ENCODE measurements at places on chromosomes 2 and 18. TPM values are rescaled to one million over a fixed set of nuclear protein-coding genes. Genes with fewer than 3 reads are reported as not detected.
A peak's percentile ranks its signal among the peaks of the same experiment; 100 is the strongest.

DNA sequence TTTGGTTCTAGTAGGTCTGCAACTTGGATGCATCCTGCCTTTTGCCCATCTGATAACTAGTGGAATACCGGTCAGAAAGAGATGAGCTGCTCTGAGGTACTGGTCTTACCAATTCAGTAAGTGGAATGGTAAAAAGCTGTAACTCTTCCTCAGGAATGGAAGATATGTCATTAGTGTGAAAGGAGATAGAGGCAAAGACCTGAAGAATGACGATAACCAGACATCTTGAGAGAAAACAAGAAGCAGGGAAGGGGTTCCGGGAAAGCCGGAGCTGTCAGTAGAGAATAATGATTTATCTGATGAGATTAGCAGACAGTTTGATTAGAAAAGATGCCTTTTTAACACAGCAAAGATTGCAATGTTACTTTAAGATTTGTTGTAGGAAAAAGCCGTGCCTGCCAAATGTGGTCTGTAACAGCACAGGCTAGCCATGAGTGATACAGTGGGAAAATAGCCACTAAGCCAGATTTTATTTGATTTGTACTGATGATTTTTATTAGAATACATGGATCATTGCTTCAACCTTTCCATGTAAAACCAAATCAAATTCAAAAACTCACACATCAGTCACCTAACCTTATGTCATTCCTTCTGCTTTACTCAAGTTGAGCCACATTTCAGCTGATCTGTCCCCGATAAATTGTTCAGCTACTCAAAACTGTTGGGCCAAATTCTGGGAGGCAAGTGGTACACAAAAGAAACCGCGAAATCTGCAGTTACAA is 110.0 kb downstream of the TCF4 start:
- no peak for DNase-seq

Gene NCKAP5
- polyA plus RNA-seq, result not detected

DNA sequence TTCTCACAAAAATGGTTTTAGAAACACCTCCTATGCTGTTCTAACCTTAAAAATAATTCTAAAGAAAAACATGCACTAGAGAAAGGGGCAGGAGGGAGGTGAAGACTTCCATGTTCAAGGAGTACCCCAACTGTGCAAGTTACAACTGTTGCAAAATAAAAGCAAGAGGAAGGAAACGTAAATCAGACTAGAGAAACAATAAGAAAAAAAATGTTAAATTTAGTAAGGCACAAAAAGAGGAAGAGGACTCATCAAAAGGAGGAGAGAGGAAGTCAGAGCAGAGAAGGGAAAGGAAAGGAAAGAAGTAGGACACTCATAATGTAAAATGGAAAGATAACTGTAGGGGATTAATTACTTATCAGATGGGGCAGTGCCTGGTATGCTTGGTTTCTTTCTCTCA is 34.1 kb downstream of the RAPH1 start:
- DNase-seq, result no peak

DNA sequence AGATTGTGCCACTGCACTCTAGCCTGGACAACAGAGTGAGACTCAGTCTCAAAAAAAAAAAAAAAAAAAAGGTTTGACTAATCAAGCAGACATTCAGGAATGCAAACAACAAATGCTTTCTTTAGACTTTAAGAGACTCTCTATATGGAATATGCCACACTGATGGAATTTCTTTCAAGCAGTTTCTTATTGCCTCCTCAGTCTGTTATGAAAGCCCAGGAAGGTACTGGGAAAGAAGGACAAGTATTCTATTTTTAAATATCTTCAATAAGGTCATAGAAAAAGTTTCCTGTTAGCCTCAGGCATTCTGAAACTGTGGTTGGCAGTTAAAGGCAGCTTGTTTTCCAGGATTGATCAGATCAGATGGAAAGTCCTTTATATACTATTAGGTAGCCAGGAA is 241.6 kb downstream of the PIK3C3 start:
- no peak for DNase-seq

DNA sequence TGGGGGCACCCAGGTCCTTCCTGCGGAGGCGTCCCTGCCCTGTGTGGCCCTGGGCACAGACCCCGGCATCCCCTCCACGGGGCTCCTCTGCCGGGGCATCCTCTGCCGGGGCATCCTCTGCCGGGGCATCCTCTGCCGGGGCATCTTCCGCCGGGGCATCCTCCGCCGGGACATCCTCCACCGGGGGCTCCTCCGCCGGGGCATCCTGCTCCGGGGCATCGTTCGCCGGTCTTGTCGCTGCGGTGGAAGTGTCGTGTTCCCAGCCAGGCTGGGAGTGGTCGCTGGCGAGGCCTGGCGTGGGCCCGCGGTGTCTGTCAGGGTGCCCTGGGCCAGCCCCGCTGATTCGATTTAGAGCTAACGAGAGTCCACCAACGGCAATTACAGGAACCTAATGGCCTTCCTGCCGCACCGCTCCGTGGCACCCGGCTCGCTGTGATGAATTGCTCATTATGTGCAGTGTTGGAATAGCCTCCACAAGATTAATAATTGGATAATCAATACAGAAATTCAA is 115.1 kb downstream of the NFATC1 start:
- no peak for DNase-seq

DNA sequence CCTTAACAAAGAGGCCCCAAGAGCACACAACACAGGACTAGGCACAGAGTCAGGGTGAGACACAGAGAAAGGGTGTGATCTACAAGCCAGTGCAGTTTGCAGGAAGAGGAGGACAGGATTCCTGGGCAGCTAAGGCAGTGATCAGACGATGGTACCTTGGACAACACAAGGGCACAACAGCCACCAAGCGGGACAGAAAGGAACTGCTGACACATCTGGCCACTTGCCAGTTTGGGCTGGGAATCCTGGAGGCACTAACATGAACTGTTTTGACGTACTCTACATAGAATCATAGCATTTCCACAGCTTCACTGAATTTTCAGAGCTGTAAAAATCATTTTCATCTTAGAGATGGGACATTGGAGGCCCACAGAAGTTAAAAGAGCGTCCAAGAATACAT is 221.5 kb upstream of the SLC35G4 start:
- DNase-seq, result no peak

Gene RMND5A
- 17.4 TPM for polyA plus RNA-seq

DNA sequence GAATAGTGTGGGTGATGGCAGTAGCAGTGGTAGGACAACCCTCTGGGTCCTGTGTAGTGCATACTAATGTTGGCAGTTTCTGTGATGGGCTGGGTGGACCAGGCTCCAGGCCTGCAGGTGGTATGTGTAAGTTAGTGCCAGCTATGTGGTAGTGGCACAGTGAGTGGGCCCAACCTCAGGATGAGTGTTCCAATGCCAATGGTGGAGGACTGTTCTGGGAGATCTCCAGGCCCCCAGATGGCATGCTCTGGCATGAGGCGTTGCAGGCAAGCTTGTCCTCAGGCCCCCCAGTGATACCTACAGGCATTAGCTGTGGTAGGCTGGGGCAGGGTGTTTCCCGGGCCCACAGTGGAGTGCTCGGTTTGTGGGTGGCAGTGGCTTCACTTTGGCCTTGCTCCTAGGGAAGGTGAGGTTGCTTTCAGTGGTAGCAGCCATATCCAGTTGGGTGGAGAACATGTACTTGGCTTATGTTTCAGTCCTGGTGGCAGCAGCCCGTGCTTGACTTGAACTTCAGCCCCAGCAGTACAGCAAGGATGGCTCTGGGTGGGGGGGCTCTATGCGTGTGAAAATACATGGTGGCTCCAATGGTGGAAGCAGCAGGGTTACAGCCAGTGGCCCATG is 32.4 kb downstream of the TEX51 start:
- DNase-seq, result no peak

- DNase-seq, result no peak
Observed at GRCh38 chr2:109547280-109547679, 66.5 kb downstream of the SEPTIN10 start.

DNA sequence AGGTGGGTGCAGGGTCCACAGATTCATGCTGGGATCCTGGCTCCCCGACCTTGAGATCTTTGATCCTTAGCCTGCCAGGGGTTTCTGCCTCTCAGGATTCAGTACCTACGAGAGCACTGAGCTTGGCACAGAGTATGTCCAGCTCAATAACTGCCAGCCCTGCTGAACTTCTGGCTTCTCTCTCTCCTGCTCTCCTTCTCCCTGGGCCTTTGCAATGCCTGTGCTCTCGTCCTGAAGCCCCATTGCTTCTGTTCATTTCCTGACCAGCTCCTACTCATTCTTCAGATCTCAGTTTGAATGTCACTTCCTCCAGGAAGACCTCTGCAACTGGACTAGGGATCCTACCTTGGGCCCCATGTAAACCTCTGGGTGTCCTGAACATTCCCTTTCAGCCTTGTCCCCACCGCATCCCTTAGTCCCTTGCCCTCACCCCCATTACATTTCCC is 113.8 kb upstream of the HAAO start:
- DNase-seq, result no peak

Gene ABCG8
- not detected for polyA plus RNA-seq

GRCh38 chr2:18763338-18763737 is 174.0 kb upstream of the NT5C1B start:
- DNase-seq, result no peak

- peak; percentile 38 for DNase-seq
Observed at GRCh38 chr2:28356095-28356911, 36.4 kb upstream of the FOSL2 start.
